ENCODE measurements at places on chromosomes 1 and 21. TPM values are rescaled to one million over a fixed set of nuclear protein-coding genes. Genes with fewer than 3 reads are reported as not detected.
A peak's percentile ranks its signal among the peaks of the same experiment; 100 is the strongest.

GRCh38 chr1:9687120-9687873 is 35.8 kb downstream of the PIK3CD start:
- DNase-seq, result peak; percentile 63

DNA sequence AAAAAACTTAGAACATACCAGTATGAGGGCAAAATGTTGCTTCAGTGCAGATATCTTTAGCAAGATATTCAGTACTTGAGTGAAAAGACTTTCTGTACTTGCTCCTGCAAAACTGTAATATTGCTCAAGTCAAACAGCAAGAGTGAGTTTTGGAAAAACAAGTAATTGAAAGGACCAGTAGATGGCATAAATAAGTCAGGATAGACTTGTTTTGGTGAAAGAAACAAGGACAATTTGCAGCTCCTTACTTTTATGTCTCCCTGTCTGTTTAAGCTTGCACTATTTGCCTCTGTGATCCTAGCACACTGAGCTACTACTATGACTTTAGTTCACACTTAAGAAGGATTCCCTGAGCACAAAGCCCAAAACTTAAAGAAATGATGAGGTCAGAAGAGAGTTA is 39.1 kb downstream of the IFI44 start:
- DNase-seq, result no peak

DNA sequence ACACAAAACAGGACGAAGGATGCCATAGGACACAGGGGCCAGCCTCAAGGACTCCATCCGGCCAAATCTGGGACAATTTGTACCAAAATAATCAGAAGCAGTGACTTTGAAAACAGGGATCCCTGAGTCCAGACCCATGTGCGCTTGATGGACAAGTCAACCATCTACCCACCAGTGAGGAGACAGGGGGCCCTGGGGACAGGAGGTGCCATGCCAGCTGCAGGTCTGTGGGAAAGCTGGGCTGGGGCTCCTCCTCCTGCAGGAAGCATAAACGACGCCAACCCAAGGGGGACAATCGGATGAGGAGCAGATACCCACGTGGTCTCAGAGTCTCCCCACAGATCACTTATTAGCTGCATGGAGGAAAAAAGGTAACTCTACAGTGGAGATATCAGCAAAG is 50.6 kb downstream of the NPHP4 start:
- no peak for DNase-seq

- no peak for DNase-seq
Measured at GRCh38 chr1:230141021-230141648, 74.1 kb downstream of the GALNT2 start.

- no peak for DNase-seq
Measured at GRCh38 chr1:207962716-207963426, 51.9 kb upstream of the CD34 start.

DNA sequence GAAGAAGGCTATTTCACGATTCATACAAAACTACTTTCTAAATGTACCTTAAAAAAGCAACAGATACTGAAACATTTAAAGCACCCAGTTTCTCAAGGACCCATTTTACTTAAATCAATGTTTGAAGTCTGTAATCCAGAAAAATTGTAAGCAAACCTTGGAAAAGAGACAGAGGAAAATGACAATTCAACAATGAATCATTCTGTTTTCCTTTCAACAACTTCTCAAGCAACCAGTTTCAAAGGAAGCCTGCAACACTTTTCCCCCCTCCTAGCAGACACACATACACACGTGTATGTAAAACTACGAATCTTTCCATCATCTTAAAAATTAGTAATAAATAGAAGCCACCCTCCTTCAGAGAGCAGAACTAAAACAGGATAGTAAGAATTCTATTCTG is 1.2 kb downstream of the RERE start:
- no peak for DNase-seq

GRCh38 chr1:8858112-8858668 is 20.3 kb downstream of the ENO1 start:
- DNase-seq, result no peak

The LYST gene
- total RNA-seq, result 90.2 TPM

DNA sequence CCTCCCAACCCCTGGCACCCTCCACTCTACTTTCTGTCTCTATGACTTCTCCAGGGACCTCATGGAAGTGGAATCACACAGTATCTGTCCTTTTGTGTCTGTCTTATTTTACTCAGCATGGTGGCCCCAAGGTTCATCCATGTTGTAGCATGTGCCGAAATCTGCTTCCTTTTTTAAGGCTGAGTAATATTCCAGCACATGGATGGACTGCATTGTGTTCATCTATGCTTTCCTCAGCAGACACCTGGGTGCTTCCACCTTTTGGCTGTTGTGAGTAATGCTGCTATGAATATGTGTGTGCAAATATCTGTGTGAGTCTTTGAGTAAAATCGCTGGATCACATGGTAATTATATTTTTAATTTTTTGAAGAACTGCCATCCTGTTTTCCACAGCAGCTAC is 1.6 kb upstream of the PFKL start:
- no peak for DNase-seq

The TMEM59 gene
- 123 TPM for total RNA-seq

DNA sequence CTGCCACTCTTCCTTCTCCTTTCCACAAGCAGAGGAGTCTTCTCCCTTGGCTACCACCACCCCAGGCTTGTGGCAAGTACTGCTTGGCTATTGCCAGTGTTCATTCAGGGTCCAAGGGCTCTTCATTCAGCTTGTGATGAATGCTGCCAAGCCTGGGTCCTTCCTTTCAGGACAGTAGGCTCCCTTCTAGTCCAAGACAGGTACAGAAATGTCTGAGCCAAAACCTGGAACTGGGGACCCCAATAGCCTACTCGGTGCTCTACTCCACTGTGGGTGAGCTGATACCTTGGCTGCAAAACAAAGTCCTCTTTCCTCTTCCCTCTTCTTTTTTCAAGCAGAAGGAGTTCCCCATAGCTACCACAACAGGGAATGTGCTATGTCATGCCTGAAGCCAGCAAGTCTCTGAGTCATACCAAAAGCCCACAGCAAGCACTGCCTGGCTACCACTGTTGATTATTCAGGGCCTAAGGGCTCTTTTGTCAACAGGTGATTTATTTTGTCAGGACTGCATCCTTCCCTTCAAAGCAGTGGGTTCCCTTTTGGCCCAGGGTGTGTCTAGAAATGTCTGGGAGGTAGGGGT is 268.9 kb downstream of the HHAT start:
- no peak for DNase-seq

The FNDC10 gene
- 0.46 TPM for total RNA-seq

The TRNP1 gene
- total RNA-seq, result 0.24 TPM

DNA sequence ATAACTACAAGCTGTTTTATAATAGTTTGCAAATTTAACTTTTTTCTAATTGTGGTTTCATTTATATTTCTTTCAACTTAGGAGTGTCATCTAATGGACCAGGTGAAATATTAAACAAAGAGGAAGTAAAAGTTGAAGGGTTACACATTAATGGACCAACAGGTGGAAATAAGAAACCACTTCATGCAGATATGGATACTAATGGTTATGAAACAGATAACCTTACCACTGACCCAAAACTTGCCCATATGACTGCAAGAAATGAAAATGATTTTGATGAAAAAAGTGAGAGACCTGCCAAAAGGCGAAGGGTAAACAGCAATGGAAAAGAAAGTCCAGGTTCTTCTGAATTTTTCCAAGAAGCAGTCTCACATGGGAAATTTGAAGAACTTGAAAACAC is 59.7 kb downstream of the MIER1 start:
- DNase-seq, result no peak

GRCh38 chr1:23214640-23215039 is 2.7 kb downstream of the HTR1D start:
- DNase-seq, result no peak

GRCh38 chr1:97160818-97161217 is 439.2 kb downstream of the PTBP2 start:
- no peak for DNase-seq

DNA sequence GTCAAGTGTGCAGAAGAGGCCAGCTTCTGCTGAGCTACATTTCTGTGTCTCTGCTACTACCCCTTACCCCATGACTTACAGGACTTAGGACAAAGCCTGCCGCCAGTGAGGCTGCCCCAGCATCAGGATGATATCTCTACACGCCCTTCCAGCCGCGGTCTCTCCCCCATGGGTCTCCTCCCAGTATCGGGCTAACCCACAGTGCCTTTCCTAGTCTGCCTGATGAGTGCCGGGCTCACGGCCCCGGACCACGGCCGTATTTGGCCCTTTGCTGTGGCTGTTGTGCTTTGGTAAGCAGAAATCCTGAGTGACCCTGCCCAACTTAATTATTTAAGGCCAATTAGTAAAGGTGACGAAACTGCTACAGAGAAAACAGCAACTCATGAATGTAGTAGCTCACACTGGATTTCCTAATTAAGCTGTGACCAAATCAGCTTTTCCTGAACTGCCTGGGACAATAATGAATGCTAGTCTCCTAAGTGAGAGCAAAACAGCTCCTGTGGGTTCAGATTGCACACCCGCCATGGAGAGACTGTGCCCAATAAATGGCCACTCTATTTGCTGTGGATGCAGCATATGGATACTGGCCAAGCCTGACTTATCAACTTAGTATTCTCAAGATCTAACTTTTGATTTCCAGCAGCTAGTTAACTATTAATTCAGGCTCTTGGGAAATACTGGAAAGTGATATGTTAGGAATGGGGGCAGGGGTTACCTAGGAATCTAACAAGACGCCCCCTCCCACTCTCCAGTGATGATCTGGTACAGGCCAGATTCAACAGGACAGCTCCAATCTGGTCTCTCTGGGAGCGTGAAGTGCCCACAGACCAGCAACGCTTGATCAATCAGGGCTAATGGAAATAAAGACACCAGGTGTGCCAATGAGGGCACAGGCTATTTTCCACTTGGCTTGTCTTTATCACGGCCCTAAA is 123.3 kb upstream of the IFFO2 start:
- DNase-seq, result no peak

- DNase-seq, result no peak
Measured at GRCh38 chr1:7893529-7894180, 40.8 kb upstream of the UTS2 start.

The PDZK1IP1 gene
- total RNA-seq, result not detected

The OR6N1 gene
- total RNA-seq, result not detected

- no peak for DNase-seq
Measured at GRCh38 chr1:101356604-101357443, 120.0 kb downstream of the S1PR1 start.

The PRELP gene
- not detected for total RNA-seq

The SRGAP2B gene
- 23.3 TPM for total RNA-seq

- DNase-seq, result no peak
Measured at GRCh38 chr1:94795434-94795833, 24.7 kb upstream of the SLC44A3 start.

GRCh38 chr1:225813214-225813964 is 3.5 kb downstream of the EPHX1 start:
- no peak for DNase-seq

The CACNA1S gene
- not detected for total RNA-seq

DNA sequence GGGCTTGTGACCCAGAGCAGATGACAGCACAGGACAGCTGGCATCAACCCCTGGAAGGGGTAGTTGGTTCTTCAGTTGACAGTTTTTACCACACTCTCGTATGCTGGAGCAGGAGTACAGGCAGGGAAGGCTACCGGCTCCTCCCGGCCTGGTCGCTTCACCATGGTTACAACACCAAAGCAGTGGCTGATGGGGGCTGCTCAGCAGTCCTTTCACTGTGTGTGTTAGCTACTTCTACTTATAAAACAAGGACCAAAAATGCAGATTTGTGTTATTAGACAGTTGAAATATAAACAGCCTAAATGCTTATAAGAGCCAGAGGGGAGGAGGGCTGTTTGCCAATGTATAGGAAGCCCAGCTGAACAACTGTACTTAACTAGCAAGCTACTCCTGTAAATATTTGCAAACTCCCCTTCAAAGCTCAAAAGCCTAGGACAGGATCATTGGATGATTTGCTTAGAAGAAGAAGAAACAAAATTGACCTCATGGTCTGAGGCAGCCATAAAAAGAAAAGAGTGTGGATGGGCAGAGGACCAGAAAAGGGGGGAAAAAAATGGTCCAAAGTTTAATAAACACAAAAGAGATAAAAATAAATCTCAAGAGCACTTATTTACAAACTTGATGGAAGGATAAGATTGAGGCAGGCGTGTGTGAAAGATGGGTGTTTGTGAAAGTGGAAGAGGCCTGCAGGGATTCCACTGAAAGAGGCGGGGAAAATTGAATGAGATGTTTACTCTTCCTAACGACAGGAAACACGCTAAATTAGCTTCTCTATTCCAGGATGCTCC is 57.1 kb downstream of the TGFB2 start:
- no peak for DNase-seq

The DENND1B gene
- 19.2 TPM for total RNA-seq

The TNFRSF4 gene
- total RNA-seq, result 0.86 TPM

DNA sequence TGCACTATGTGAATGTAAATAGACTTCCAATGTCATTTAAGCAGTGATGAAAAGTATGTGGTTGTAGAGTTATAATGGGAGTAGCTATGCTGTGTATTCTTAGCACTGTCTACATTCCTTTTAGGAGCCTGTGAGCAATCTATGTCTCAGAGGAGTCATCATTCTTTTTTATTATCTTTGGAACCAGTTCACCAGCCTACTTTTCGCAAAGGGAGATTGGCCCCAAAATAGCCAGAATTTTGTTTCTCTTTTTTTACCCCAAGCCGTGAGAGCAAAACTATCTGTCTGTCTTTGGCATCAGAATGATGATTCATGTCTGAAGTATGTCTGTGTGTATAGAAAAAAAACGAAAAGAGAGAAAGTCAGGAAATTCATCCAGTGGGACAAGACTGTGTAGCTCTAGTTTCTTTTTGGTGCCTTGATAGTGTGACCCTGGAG is 44.2 kb downstream of the OSBPL9 start:
- no peak for DNase-seq

DNA sequence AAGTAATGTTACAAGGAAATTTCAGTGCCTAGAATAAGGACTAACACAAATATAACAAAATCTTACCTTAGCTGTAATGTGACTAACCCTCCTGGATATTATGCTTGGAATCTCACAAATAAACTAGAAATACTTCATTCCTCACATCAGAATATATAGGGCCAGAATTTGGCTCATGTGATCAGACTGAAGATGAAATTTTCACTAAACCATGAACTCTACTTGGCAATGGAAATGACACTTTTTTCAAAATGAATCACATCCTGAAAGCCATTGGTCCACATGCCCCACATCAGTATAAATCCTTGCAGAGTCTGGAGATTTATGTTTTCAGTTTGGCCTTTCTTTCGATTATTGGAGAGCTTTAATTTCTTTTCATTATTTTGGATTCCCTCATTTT is 227.8 kb downstream of the NRIP1 start:
- DNase-seq, result no peak

DNA sequence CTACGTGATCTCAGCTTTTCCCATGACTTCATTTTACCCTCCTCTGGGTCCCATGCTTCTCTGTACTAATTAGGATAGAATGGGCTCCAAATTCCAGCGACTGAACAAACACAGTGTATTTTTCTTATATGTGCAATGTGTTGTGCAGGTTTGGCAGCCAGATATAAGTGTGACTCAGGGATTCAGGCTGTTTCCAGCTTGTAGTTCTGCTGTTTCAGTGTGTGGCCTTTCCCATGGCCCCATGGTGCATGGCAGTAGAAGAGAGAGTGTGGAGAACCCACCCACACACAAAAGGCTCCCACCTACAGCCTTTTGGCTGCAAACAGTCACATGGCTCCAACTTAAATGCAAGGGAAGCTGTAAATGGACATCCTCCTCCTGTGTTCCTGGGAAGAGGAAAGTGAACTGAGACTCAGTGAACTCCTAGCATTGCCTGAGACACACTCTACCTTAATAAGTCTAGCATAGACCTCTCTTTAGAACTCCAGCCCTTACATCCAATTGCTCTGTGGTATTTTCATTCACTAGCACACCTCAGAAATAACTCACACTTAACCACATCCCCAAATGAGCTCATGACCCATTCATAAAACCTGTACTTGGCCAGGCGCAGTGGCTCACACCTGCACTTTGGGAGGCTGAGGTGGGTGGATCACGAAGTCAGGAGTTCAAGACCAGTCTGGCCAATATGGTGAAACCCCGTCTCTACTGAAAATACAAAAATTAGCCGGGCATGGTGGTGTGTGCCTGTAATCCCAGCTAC is 58.7 kb downstream of the KIAA0040 start:
- DNase-seq, result no peak
